Erythroblast (primary cell): ENCODE measurements at places on chromosomes 6 and 20.

DNA sequence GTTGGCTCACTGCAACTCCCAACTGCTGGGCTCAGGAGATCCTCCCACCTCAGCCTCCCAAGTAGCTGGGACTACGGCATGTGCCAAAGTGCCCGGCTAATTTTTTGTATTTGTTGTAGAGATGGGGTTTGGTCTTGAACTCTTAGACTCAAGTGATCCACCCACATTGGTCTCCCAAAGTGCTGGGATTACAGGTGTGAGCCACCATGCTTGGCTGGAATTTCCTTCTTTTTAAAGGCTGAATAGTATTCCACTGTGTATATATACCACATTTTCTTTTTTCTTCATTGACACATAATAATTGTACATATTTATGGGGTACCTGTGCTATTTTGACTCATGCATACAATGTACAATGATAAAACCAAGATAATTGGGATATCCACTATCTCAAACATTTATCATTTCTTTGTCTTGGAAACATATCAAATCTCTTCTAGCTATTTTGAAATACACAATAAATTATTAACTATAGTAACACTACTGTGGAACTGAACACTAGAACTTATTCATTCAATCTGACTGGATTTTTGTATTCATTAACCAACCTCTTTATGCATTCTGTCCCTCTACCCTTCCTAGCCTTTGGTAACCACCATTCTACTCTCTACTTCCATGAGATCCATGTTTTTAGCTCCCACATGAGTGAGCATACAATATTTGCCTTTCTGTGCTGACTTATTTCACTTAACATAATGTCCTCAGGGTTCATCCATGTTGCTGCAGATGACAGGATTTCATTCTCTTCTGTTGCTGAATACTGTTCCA is 7.8 kb downstream of the MDC1 start:
- no peak for DNase-seq

- DNase-seq, result no peak
Observed at GRCh38 chr6:116136373-116136772, 10.4 kb upstream of the COL10A1 start.

DNA sequence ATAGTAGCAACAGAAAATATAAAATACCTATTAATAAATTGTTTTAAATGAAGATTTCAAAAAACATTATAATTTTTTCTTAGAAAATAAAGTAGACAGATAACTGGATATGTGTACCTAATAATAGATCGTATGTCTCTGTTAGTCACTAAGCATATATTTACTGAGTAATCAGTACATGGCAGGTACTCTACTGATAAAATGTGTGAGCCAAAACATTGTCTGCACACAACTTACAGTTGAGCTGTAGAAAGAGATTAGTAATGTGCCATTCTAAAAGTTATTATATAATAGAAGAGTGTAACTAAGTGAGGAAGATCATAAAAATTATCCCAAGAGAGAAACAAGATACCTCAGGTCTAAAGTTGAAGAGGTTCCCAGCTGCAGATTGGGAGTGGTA is 929.9 kb upstream of the EPHA7 start:
- no peak for DNase-seq

DNA sequence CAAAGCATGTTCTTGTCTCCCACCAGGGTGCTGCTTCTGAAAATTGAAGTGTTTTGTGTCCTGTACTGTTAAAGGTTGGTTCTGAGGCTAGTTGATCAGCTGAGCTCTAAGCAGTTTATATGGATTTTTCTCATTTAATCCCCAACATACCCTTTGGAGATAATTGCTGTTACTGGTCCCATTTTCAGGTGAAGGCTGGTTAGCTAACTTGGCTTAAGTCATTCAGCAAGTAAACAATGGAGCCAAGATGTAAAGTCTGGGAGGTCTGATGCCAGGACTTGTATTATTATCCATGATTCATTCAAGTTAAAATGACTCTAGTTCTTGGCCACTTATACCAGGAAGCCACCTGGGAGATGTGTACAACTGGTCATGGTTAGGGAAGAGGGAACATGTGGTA is 42.5 kb upstream of the FERMT1 start:
- no peak for DNase-seq

- peak; percentile 39 for DNase-seq
Observed at GRCh38 chr20:25389401-25389857, 1.2 kb downstream of the ABHD12 start.

- no peak for DNase-seq
Observed at GRCh38 chr6:19757036-19757435, 80.1 kb upstream of the ID4 start.

DNA sequence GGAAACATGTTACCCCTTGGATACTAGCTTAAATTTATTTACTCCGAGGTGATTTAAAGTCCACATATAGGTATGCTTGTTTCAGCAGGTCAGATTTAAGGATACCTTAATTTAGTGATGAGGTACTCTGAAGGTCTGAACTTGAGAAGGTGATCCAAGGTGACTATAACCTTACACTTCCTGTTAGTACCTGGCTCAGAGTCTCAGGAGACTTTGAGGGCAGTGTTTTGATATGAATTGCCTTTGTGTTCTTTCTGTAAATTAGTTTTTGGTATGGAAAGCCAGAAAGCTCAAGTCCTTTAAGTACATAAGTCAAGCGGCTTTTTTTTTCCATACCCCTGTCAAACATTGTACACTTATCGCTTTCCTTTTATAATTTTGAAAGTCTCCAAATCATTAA is 489.0 kb downstream of the CDKAL1 start:
- no peak for DNase-seq

DNA sequence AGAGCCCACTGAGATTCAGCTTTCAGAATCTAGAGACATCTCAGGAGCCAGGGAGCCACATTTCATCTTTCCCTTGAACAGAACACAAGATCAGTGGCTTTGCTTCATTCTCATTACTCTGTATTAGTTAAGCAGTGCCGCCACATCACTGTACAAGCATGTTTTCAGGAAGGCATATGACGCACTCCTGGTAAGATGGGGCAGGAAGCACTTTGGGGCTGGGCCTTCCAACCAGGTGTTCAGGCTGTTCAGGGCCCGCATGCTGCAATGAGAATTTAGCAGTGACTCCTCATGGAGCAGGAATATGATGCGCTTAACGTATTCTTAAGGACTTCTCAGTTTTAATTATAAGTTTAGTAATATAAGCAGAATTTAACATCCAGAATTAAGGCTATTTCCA is 29.7 kb upstream of the GNRH2 start:
- no peak for DNase-seq

DNA sequence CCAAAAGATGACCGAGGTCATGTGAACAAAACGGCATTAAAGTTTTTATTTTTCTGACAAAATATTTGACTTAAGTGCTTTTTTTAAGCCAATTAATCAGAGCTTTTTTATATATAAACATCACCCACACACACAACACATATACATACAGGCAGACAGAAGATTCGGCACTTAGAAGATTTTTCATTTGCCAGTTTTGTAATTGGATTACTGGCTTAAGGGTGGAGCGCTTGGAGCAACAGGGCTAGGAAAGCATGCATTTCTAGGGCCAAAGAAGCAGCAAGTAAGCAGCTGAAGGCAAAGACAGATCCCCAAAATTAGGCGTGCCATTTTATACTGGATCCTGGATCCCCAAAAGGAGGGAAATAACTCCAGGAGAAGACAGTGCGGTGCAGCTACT is 30.3 kb downstream of the SAMD5 start:
- DNase-seq, result no peak

DNA sequence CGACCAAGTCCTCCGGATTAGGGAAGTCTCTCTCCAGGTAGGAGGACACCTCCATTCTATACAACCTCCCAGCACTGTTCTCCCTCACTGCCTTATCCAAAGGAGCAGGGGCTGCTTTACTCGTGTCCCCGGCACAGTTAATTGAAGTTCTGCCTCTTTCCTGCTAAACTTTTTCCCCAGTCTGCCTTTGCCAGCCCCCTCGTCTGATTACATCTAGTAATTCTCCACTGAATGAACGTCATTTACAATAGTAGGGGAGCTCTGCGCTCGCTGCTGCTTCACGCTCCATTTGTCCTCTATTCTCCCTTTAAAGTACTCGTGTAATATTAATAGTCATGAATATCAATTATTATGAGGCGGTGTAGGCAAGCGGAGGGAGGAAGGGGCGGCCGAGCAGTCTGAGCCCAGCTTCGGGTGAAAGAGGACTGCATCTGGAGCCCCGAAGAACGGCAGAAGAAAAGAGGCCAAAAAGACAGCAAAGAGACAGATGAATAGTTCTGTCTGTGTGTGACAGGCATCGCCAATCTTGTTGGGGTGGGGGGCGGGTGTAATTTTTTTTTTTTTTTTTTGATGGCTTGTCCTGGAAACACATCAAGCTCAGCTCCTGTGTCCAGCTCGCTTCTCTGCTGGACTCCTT is 2.9 kb downstream of the TFAP2B start:
- no peak for DNase-seq

DNA sequence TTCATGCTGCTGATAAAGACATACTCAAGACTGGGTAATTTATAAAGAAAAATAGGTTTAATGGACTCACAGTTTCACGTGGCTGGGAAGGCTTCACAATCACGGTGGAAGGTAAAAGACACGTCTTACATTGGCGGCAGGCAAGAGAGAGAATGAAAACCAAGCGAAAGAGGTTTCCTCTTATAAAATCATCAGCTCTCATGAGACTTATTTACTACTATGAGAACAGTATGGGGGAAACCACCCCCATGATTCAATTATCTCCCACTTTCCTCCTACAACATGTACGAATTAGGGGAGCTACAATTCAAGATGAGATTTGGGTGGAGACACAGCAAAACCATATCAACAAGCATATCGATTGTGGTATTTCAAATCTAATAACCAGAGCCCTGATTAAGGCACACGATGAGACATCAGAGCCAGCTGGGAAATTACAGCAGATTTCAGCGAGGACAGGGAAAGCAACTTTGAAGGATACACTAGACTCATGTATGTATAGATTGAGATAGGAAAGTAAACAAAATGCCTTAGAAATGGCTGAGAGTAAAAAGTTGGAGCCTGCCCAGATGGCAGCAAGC is 129.8 kb upstream of the GJE1 start:
- DNase-seq, result no peak

- DNase-seq, result no peak
Observed at GRCh38 chr20:51526106-51526470, 16.4 kb downstream of the NFATC2 start.

DNA sequence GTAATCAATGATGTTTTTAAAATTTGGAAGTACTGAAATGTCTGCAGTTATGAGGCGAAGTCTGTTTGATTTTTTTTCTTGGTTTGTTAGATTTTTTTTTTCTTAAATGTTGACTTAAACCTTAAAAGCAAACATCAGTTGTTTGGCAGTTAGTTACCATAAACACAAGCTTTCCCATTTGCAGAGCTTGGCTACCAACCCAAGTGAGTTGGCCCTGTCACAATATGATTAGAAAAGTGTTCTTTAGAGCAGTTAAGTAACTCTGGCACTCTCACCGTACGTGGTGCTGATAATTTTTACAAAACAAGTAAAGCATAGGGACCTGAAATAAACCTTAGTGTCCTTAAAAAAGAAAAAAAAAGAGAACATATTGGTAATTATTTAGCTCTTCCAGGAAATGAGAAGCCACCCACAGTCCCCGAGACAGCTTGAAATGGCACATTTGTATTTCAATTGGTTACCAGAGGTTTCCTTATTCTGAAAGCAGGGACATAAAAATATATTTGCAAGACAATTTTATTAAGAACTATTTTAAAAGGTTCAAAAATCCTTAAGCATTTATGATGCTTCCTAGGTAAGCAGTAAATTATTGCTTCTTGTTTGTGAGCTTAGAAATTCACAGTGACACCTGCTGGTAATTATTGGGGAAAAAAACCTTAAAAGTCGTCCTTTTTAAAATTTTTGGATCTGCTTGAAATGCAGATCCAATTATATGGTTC is 3.9 kb downstream of the HEY2 start:
- peak; percentile 67 for DNase-seq

DNA sequence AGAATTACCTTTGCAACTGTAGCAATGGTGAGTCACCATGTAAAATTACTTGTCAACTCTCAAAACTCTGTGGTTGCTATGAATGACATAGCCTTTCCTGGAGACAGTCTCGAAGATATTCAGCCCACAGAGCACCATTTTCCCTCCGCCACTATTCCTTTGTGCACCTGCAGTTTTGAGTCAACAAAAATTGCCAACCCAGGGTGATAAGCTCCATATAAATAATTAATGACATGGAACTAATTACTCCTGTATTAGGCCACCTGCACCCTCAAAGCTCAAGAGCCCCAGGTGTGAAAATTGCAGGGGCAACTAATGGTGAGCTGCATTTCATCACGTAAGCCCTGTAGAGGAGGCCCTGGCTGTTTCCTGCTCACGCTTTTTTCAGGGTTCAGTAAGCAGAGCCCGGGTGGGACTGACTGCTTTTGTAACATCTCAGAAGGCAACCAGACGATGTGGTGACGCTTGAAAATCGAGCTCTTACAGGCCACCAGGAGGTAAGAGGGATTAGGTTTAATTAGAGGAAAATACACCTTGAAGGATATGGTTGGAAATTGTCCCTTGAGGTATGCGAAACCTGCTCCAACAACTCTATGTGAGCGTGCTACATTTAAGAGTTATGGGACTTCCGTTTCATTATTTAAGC is 70.8 kb downstream of the BMP2 start:
- no peak for DNase-seq

- DNase-seq, result no peak
Observed at GRCh38 chr6:11315743-11316437, 83.4 kb upstream of the NEDD9 start.

DNA sequence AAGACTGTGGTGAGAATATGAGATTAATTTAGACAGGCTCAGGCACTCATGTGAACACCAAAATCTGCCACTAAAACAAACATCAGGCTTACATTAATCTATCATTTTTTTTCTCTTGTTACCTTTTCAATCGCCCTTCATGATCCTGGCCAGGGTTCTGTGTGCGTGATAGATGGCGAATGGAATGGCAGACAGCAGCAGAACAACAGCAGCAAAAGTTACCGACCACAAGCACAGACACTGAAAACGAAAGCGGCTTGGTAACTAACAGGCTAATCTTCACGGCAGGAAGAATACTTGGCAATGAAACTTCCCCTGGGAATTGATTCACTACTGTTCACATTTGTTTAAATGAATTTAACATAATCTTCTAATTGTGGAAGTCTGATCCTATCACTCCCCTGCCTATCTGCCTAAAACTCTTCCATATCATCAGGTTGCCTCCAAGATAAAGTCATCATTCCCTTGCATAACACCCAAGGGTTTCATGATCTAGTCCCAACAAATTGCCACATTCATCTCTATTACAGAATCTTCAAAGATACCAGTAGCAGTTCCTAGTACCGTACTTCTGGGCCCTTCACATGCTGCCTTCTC is 28.7 kb downstream of the PTPRK start:
- DNase-seq, result no peak

DNA sequence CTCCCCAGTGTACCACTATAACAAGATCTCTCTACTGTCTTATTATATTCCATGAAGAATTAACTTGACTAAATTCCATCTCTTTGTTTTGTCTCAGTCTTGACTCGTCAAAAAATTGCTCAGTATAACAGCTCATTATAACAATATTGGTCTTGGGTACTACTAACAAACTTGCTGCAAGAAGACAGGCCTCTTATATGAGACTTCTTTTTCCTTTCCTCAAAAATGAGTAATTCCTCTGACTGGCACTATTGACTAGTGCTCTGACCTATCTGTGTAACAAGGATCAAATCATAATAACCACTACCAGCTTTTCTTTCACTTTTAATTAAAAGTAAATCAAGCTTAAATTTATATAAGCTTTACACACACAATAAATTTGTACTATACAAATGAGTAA is 91.3 kb upstream of the THEMIS start:
- no peak for DNase-seq

GRCh38 chr6:166553563-166554271 is 32.8 kb downstream of the RAMACL start:
- DNase-seq, result no peak

- no peak for DNase-seq
Observed at GRCh38 chr20:43955062-43955749, 40.6 kb downstream of the TOX2 start.
